Activated effector memory CD4-positive, alpha-beta T cell treated with Interleukin-2 at 50 U/mL for 16 hours (primary cell): ENCODE measurements at places on chromosomes 16 and 17.

GRCh38 chr16:5058476-5058875, 7.3 kb downstream of the C16orf89 start:
- no peak for DNase-seq

- no peak for DNase-seq
These were observed 10.3 kb downstream of the PHB1 start for GRCh38 chr17:49404361-49404760.

- DNase-seq, result no peak
These were observed 1.8 kb downstream of the TNS4 start for GRCh38 chr17:40499551-40500189.

DNA sequence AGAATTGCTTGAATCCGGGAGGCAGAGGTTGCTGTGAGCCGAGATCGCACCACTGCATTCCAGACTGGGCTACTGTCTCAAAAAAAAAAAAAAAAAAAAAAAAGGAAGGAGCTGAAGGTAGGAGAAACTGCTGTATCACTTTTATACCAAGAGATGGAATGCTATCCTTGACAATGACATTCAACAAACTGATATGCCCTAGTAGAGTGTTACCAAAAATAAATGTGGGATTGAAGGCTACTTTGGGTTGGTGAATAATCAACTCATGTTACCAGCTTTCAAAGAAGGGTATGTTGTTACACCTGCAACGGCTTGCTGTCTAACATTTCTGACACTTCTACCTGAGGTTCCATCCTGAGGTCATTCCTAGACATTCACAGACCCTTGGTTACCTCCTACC, 84.9 kb downstream of the TEX14 start:
- DNase-seq, result no peak

GRCh38 chr17:15893658-15894024, 51.3 kb upstream of the ADORA2B start:
- no peak for DNase-seq

DNA sequence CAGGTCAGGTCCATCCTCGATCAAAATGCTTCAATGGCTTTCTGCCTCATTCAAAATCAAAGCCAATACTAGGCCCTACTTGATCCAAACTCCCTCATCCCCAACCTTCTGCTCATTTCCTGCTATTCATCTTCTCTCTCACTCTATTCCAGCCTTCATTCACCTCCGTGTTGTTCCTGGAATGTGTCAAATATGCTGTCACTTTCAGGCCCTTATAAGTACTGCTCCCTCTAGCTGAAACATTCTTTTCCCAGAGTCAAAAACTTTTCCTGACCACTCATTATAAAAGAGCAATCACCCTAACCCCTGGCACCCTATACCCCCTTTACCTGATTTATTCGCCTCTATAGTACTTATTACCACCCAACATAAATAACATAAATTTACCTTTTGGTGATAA, 303.7 kb upstream of the PMFBP1 start:
- DNase-seq, result no peak

GRCh38 chr16:4556112-4556511, at the start of gene C16orf96:
TSS of gene C16orf96 (plus strand) at chr16:4556340. CDS start at chr16:4556490, 150 bp downstream.
- no peak for DNase-seq

GRCh38 chr16:73051961-73052360, 4.0 kb upstream of the ZFHX3 start:
- DNase-seq, result no peak

DNA sequence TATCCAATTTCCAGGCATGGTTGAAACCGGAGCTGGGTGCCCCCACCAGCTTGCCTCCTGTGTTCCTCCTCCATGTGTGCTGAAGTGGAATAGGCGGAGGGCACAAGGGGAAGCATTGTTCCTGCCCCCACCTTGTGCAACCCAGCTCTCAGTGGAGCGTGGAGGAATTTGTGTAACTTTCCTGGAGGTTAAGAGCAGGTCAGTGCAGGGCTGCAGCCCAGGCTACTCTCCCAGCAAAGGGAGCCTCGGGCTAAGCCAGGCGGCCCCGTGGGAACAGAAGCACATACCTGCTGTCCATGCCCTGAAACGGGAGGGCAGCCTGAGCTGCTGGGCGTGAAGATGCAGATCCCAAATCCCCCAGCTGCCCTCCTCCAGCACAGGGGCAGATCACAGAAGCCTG, 158.8 kb upstream of the LHX1 start:
- no peak for DNase-seq

DNA sequence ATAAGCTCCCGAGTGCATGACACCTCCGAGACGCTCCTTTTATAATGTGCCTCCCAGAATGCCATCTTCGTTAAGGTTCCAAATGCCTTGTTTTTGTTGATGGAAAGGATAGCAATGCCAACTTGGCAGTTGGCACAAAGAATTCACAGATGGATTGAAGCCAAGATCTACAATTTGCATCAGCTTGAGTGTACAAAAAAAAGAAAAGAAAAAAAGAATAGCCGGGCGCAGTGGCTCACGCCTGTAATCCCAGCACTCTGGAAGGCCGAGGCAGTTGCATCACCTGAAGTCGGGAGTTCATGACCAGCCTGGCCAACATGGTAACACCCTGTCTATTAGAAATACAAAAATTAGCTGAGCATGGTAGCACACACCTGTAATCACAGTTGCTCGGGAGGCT, 7.6 kb downstream of the TBC1D16 start:
- DNase-seq, result no peak

GRCh38 chr16:57092786-57093411, 516 bp downstream of the CPNE2 start:
- peak; percentile 29 for DNase-seq

DNA sequence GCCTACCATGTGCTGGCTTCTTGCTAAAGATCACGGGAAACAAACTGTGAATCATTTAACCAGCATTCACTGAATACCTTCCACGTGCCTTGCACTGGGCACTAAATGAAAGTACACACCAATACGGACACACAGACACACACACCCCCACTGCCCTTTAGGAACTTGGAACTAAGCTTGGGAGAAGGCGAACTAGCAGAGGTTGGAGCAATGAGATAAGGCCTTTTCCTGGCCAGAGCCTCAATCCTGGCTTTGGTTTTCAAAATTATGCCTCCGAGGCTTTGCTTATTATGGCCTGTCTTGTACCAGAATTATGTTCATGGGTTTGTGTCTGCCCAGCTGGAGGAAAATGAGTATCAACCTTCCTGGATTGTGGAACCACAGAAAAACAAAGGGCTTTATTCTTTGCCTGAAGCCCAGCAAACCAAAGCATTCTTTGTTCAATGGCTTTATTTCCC, 32.3 kb downstream of the CPPED1 start:
- DNase-seq, result no peak

- no peak for DNase-seq
These were observed 4.5 kb upstream of the CMTM4 start for GRCh38 chr16:66701026-66701425.

DNA sequence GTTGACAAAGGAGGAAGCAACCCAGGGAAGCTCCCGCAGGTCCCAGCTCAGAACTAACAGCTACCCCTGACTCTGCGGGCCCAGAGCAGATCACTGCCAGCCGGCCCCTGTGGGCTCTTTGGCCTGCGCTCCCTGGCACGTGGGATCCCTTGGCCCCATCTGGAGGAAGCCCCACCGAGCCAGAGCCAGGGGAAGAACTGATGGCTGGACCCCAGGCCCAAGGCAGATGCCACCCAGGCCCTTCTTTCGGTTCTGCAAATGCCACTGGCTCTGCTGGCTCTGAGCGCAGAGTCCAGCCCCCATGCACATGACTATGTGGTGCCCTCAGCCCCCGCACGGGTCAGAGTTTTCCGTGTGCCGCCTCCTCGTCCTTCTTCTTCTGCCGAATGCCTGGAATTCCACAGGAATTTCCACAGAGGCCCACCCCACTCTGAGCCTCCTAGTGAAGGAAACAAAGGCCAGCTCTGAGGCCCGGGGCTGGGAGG, 35.8 kb upstream of the SNN start:
- DNase-seq, result no peak

- DNase-seq, result no peak
These were observed 44.2 kb upstream of the MTSS2 start for GRCh38 chr16:70730031-70730430.

DNA sequence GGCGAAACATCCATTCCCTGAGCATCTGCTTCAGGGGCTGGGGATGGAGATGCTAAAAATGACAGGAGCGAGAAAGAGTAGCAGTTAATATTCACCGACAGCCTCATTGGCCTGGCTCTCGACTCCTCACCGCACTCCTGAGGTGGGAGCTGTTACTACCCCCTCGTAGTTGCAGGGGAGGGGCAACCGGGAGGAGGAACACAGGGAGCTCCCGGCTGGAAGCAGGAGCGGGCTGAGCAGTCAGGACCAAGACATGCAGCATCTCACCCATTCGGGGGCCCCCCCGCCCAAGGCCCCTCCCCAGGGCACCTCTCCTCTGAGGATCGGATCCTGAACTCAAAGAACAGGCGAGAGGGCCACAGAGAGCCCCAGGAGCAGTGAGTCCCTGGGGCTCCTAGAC, 4.5 kb upstream of the ACSF3 start:
- DNase-seq, result no peak
